Brain microvascular endothelial cell (primary cell): ENCODE measurements at places on chromosomes 6 and 20.

- no peak for DNase-seq
These were observed 24.3 kb downstream of the MYCT1 start for GRCh38 chr6:152721956-152722355.

DNA sequence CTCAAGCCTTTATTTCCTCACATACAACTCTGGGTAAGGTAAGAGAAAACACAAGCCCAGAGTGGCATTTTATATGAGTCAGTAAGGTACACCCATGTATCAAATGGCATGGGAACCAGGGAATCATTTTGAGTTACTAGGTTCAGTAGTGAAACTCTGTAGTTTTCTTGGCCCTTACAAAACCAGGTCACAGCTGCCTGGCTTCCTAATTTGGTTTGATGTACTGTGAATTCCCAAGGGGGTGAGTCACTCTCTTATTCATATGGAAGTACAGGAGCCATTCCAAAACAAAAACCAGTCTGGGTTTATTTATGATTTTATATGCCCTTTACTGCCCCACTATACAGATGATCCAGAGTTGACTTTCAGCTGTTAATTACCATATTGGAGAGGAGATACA lies 70.7 kb downstream of the PDE7B start:
- peak; percentile 92 for DNase-seq

GRCh38 chr6:83258517-83258916 lies 65.4 kb downstream of the RWDD2A start:
- DNase-seq: peak; percentile 40

DNA sequence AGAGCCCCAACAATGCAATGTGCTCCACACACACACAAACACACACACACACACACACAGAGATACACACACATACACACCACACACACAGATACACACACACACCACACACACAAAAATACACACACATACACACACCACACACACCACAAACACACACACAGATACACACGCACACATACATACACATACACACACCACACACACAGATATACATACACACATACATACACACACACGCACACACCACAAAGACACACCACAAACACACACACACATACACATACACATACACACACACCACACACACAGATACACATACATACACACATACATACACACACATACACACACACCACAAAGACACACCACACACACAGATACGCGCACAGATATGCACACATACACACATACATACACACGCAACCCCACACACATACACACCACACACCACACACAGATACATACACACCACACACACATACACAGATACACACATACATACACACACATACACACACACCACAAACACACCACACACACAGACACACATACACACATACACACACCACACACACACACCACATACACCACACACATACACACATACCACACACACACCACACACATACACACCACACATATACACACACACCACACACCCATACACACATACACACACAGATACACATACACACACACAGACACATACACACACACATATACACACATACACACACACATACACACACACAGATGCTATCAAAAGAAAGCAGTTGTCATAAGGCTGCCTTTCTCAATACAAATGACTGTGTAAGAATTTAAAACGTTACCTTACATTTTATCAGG lies 128.0 kb downstream of the FOXC1 start:
- DNase-seq: no peak

DNA sequence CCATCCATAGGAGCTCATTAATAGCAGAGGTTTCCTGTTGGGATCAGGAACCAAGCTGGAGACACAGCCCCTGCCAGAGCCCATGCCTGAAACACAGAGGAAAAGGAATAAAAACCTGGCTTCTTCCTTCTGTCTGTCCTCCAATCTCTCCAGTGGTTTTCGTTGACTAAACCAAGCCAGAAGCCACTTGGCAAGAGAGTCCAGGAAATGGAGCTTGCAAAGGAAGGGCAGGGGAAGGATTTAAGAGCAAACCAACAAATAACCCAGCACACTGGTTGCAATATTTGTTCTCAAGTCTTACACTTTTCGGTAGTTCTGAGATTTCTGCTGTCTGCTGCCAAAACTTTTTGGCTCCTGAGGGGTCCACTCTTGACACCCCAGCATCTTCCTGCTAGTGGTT lies 137.0 kb upstream of the BMP2 start:
- DNase-seq: no peak

DNA sequence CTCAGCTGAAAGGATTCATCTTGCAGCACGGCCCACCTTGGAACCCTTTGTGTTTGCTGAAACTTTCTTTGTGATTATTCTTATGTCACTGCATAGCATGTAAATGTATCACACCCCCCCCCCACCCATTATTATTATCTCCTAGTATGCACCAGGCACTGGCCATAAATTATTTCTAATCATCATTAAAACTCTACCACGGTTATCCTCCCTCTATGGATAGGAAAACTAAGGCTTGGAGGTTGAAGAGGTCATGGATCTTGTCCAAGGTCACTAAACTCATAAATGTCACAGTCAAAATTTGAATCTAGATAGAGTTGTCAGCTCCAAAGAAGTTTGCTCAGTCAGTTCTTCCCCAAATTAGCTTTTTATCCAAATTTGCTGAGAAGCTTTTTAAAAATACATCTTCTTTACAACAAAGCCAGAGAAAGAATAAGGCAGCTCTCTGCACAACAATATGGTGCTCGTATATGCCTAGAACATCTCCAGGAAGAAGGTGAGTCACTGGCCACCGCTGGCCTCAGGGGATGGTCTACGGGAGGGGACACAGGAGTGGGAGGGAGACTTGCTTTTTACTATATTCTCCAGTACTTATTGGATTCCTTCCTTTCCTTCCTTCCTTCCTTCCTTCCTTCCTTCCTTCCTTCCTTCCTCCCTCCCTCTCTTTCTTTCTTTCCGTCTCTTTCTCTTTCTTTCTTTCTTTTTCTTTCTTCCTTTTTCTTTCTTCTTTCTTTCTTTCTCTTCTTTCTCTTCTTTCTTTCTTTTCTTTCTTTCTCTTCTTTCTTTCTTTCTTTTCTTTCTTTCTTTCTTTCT lies 134.5 kb downstream of the VEGFA start:
- DNase-seq: peak; percentile 20

DNA sequence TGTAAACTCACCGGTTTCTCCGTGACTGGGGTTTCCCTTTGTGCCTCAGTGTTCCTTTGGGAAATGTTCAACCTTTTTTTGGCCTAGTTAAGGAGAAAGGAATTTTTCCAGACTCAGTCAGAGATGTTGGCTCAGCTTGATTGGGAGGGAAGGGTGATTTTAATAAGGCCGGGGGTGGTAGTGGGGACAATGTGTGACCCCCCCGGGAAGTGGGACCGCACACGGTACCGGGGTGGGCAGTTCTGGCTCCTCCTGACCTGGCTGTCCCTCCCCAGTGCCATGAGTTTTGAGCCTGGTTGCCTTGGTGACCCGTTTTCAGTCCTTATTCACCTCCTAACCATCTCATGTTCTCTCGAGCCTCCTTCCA lies 132.7 kb downstream of the SNX5 start:
- no peak for DNase-seq

DNA sequence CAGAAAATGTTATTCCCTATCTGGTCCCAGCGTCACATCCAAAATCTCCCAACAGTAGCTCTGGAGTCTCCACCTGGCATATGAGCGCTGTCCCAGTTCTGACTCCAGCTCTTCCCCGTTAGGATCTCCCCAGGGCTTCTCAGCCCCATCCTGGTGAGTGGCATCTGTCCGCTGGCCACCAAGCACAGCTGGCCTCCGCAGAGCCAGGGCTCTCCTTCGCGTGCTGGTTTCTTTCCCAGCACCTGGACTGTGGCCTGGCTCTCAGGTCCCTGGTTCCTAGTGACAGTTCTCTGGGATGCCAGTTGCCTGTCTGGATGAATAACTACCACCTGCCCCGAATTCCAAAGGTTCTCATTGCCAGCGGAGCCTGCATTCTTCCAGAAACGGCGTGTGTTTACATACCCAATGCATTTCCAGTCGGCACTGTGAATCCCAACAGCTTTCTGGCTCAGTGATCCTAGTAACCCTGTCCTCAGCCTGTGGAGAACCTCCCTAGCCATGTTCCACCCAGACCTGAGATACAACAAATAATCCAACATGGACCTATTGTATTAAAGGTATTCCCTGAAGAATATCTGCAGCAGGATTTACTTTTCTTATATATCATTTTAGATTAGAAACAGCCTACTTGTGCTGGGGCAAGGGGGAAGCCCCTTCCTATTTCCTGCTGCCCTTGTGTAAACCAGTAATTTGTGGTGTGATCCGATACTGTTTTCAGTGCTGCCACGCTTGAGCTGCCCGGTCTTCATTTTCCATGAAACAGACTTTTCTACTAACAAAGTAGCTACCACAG lies 69.9 kb upstream of the PDE10A start:
- no peak for DNase-seq

- DNase-seq: peak; percentile 35
These were observed 265.9 kb upstream of the FERMT1 start for GRCh38 chr20:6388671-6389197.

DNA sequence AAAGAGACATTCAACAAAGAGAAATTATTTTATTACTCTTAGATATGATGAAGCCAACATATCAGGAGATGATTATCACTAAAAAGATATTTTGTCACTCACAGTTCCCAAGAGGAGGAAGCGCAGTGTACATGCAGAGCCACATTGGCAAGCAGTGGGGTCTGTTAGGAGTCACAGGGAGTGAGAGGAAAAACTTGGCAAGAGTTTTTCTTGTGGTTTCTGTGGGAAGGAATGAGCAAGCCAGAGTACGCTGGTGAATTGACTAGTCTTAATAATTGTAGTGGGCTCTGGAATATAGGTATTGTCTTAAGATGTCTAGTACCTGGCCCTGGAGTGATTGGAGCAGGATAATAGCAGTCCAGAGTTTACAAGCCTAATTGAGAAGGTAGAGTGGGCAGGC lies 1095.2 kb downstream of the GRIK2 start:
- DNase-seq: peak; percentile 2

GRCh38 chr20:17786221-17786718 lies 86.5 kb downstream of the BANF2 start:
- peak; percentile 54 for DNase-seq

DNA sequence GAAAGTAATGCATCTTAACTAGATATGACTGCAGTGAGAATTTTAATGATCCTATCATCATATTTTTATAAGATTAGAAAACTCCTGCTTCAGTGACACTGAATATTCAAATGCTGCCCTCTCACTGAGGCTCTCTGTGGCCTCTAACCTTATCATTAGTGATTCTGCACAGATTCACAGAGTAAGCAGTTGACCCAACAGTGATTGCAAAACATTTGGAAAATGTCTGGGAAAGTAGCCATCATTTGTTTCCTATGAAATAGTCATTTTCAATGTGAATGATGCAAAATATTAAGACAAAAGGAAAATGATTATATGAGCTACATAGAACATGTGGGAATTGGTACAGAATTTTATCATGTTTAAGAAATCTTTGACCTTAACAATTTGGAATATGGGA lies 210.3 kb downstream of the TBX18 start:
- no peak for DNase-seq

- no peak for DNase-seq
These were observed 5.4 kb downstream of the TRERF1 start for GRCh38 chr6:42446370-42446769.

GRCh38 chr20:4453359-4453758 lies 268.4 kb upstream of the PRND start:
- DNase-seq: no peak

GRCh38 chr20:63029358-63030121 lies 22.8 kb upstream of the BHLHE23 start:
- DNase-seq: no peak

DNA sequence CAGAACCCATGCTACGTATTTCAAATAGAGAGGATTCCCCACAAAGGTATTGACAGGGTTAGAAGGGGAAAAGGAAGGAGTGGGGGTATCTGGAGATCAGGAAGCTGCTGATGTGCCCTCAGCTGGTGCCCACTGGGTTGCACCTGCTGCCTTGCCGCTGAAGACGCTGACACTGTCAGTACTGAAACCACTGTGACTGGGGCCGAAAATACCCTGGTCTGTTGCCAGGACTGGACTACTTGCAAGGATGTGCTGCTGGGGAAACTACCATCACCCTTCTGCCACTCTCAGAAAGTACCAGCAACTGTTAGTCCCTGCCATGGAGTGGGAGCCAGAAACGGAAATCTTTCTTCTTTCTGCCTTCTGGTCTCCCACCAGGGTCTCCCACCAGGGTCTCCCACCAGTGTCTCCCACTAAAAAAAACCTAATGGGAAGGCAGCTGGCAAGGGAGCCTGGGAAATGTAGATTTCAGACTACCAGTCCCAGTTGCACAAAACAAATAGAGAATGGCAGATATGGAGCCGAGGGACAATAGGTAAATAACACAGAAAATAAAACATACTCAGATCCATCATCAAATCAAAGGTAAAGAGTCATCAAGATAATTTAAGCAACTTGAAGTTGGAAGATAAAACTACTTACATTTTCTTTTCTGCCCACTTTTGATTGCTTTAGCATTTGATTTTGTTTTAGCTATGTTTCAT lies 204.8 kb downstream of the TPBG start:
- DNase-seq: no peak

- no peak for DNase-seq
These were observed 8.5 kb upstream of the MCM3 start for GRCh38 chr6:52293067-52293466.

DNA sequence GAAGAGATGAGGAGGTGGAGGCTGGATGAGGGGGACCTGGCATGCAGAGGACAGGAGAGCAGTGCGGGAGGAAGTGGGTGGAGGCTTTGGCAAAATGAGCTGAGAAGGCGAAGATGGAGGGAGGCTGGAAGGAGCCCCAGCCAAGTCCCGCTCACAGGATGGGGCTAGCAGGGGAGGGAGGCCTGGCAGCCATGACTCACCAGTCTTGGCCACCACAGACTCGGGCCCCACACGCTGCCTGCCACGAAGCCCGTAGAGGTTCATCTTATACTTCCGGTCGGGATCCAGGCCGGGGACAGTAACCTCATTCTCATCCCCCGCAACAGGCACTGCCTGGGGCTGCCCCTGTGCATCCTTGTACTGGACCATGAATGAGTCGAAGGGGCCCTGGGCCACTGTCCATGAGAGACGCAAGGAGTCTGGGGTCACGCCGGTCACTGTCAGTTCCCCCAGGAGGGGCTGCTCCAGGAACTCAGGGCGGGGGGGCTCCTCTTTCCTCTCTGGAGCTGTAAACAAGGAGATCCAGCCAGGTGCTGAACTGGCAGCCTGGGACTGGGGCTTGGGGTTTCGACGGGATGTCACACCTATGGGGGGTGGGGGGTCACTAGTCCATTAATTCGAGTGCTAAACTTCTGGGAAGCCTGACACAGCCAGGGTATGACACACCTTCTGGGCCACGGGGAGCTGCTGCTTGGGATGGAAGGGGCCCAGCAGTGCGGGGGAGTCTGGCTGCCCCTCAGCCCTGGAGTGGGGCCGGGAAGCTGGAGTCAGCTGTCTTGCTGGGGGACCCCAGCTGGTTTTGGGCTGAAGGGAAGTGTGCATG lies 27.8 kb downstream of the TNXB start:
- DNase-seq: peak; percentile 83

GRCh38 chr6:106226676-106227075 lies 98.9 kb downstream of the ATG5 start:
- no peak for DNase-seq

GRCh38 chr6:170040115-170040500 lies 250.8 kb downstream of the DLL1 start:
- DNase-seq: no peak
